ENCODE measurements at places on chromosomes 16 and 17.

GRCh38 chr16:14186795-14187221 lies 115.7 kb downstream of the MRTFB start:
- no peak for DNase-seq

DNA sequence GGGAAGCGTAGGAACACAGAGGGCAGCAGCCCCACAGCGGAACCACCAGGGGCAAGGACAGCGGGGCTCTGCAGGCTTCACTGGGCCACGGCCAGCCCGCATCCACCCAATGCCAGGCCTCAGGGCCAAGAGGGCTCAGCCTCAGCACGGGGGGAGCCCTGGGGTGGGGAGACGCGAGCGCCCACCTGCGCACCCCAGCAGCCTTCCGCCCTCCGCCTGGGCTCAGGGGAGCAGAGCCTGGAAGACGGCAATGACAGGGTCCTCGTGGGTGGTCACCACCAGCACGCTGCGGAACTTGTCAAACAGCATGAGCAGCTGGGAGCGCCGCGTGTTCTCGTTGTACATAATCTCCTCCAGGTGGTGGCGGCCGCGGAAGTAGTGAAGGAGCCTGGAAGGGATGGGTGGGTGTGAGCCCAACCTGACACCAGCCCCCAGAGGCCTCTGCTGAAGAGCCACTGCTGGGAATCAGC lies 8.5 kb downstream of the MPG start:
- DNase-seq, result no peak

DNA sequence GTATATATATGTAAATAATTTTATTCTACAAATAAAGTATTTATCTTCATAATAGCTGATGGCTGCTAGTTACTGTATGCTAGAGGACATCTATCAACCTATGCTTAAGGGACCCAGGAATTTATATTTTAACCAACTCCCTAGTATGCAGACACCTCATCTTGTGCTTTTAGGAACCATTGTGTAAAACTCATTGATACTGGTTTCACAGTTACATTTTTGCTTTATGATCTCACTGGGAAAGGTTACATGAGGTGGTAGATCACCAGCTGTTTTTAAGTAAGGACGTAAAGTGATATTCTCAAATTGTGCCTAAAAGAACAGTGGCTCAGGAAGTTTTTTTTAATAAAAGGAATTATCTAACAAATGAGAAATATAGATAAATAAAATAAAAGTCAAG lies 56.4 kb downstream of the VMP1 start:
- DNase-seq, result no peak

DNA sequence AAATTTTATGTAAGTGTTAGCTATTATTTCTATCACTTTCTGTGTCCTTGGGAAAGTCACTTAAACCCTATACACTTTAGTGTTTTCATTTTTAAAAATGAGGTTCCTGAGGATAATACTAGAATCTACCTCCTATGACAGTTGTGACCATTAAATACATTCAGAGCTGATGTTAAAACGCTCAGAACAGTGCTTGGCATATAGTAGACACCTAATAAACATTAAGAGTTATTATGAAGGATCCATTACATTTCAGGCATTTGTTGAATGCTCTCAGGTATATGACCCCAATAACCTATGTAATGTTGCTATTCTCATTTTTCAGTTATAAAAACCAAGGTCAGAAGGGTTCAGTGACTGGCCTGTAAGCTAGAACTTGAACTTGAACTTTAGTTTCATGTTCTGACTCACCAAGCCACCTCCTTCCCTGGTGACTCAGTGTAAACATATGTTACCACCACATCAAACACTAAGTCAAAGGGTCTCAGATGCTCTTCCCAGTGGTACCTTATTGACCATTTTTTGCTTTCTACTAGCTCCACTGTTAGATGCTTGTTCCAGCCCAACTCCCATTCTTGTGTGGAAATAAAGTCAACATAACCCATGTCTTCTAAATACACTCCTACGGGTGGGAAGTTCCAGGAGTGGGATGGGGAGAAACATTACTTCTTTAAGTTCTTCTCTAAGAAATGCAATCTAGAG lies 47.6 kb downstream of the HSD17B2 start:
- DNase-seq, result no peak

- no peak for DNase-seq
These were observed 108.2 kb downstream of the VAT1L start for GRCh38 chr16:77896415-77897128.

DNA sequence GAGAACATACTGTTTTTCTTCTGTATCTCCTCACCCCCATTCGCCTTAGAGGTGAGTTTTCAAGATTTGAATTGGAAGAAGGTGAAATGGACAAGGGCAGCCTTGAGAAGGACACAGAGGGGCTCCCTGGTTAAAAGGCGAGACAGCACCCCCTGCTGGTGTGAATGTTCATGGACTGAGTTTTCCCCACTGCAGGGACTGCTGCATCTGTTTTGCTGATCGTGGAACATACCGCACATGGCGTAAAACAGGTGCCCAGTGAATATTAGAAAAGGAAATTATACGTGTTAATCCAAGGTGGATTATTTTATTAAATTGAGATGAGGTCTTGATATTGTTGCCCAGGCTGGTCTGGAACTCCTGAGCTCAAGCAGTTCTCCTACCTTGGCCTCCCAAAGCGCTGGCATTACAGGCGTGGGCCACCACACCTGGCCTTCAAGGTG lies 54.5 kb downstream of the NDE1 start:
- DNase-seq, result peak; percentile 90

DNA sequence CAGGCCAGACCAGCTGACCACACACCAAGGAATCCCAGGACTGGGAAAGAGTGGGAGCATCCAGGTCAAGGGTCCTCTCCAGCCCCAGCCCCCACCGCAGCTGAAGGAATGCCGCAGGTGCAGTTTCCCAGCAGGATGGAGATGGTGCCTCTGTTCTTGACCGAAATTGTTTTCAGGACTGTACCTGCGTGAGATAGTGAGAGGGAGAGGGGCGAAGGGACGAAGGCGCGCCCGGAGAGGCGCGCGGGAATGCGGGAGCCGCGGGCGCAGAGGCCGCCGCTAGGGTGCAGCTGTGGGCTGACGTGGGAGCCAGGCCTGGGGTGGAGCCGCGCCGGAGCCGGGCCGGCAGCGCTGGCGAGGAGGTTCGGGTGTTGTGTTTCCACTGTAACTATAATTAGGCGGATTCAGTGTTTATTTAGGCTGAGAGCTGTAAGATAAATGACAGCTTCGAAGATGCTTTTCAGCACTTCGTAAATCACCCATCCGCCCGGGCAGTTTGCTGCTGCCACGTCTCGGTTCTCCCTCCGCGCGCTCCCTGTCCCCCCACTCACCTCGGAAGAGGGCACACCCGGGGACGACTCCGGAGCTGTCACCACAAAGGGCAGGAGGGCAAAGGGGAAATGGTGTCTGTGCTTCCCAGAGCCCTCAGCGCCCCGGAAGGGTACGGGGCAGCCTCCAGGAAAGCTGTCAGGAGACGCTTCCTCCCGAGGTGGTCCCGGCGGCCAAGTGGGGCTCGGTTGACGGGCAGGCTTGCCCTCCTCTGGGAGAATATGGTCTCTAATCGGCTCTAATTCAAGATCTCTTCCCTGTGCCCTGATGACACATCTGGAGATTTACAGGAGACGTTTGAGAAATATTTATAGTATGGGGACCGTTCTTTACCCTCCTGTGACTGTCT lies 38.2 kb downstream of the HOXB1 start:
- DNase-seq, result peak; percentile 84

DNA sequence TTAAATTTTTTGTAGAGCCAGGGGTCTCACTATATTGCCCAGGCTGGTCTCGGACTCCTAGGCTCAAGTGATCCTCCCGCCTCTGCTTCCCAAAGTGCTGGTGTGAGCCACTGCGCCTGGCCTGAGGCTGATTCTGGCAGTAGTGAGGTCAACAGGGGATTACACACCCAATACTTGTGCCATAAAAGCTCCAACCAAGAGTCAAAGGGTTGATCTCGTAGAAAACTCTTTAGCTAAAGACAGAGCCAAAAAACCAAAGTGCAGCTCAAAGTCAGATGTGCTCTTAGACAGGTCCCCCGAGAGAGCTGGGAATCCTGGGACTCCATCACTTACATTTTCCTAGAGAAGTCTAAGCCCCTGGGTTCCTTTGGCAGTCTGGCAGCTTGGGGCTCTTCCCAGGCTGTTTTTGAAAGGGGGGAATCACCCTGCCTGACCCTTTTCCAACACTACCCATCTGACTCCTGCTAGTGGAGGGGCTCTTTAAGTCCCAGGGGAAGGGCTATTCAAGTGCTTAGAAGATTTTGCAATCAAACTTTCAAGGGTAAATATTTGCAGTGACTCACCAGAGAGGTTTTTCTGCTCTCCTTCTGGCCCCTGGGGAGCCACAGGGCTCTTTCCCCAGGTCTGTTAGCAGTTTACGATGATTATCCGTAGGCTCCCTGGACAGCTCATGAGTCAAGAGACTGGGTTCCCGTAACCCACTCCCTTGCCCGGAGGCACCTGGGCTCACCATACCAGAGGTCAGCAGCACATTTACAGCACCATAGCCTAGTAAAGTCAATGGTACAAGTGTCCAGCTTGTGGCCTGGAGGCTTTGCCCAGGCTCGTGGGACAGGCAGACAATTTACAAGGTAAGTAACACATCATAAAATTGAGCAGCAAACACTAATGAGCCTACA lies 408.7 kb downstream of the SLC39A11 start:
- no peak for DNase-seq

- DNase-seq, result no peak
These were observed 124.8 kb downstream of the STXBP4 start for GRCh38 chr17:55093353-55093752.

GRCh38 chr16:83956336-83957289 lies 3.6 kb downstream of the OSGIN1 start:
- DNase-seq, result peak; percentile 89

- DNase-seq, result no peak
These were observed 299.3 kb upstream of the SOX9 start for GRCh38 chr17:71821511-71821910.

DNA sequence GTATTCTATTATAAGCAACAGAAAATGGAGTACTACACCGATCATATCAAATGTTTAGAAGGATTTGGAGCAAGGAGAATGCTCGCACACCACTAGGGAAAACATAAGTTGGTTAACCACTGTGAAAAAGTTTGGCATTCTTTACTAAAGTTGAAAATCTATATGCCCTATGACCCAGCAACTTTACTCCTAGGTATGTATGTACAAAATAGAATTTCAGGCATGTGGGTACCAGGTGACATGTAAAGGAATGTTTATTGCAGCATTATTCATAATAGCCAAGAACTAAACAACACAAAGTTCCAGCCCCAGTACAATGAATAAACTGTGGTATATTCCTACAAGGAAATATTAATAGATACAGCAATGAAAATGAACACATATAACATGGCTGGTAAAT lies 5.8 kb upstream of the HBZ start:
- no peak for DNase-seq

DNA sequence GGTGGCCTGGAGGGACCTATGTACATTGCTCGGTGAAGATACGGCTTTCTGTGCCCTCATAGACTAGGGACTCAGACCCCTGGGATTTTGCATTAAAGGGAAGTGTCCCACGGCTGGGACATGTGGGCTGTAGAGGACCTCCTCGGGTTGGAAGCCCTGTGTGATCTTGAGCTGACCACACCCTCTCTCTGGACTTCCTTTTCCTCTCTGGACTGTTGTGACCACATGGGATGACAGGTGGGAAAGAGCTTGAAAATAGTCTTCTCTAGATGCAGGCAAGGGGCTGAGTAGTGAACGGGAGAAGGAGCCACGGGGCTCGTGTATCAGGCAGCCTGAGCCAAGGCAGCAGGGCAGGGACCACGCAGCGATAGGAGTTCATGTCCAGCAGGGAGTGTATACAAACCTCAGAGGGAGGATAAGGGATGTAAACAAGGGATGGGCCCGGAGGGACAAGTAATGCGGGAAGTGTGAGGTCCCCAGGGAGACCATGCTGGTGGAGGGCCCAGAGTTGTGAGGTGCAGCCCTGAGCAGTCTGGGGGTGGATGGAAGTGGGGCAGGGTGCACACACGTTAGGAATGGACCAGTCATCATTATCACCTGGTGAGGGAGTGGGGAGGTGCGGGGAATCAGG lies 4.5 kb upstream of the SLC4A1 start:
- no peak for DNase-seq

- DNase-seq, result no peak
These were observed 9.2 kb upstream of the NAT9 start for GRCh38 chr17:74785096-74785980.

DNA sequence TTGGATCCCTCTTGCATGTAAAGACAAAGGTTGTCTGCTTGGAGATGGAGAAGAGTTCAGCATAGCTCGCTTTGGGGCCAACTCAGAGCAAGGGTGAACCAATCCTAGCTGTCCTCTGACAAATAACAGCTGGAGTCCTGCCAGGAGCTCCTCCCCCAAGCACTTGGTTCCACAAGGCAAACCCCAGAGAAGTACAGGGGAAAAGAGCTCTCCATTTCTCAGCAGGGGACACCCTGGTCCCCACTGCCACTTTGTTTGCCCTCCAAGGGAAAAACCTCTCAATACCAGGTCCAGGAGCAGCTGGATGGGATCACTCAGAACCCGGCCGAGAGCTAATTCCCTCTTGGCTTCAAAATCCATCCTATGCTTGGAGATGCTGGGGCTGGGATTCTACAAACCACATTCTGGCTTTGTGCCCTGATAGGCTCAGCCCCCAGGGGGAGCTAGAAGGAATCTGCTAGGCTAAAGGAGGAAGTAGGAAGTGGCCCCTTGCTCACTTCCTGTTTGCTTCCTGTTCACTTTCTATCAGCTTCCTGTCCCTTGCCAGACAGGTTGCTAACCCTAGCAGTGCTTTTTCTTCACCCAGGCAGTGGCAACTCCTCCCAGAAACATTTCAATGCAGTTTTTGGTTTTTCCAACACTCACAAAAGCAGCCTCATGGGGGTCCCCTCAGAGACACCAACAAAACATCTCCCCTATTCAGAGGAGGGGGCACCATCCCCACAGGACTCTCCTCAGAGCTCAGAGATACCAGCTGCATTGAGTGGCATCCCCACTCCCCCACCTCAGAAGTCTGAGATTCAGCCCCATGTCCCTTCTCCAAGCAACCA lies 30.7 kb downstream of the CDRT4 start:
- no peak for DNase-seq

GRCh38 chr16:24749310-24749709 lies 19.9 kb downstream of the TNRC6A start:
- DNase-seq, result no peak

GRCh38 chr16:85556456-85557082 lies 56.6 kb upstream of the GSE1 start:
- DNase-seq, result peak; percentile 76

DNA sequence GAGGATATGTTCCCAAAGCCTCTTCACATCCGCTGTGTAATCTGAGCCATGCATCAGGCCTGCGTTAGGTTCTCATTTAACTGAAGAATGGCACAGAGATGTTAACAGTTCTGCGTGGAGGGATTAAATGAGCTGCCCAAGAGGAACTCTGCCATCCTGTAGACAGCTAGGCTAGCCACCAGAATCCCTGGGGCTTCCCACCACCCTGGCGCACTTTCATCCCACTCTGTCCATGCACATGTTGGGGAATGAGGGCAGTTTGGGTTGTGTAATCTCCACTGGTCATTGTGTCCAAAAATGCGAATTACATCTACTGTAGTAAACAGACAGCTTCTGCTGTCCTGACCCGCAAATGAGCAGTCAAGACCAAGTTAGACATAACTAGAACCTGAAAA lies 1.0 kb upstream of the GLG1 start:
- DNase-seq, result no peak

GRCh38 chr16:49800876-49801275 lies 55.0 kb downstream of the ZNF423 start:
- DNase-seq, result no peak

- DNase-seq, result no peak
These were observed 43.9 kb upstream of the RCVRN start for GRCh38 chr17:9948928-9949327.

Data from activated CD8-positive, alpha-beta memory T cell treated with anti-CD3 and anti-CD28 coated beads, Interleukin-2, amount 50 U/mL, for 48 hours (primary cell).